ENCODE measurements at places on chromosomes 3 and 15.
A peak's percentile ranks its signal among the peaks of the same experiment; 100 is the strongest.

- no peak for DNase-seq
These were observed 17.7 kb upstream of the AP4E1 start for GRCh38 chr15:50890751-50891150.

GRCh38 chr3:109114746-109115145 lies 3.2 kb downstream of the MORC1 start:
- DNase-seq, result no peak

GRCh38 chr15:70701891-70702568 lies 61.3 kb downstream of the UACA start:
- DNase-seq, result peak; percentile 77

- no peak for DNase-seq
These were observed 58.2 kb downstream of the TRPM7 start for GRCh38 chr15:50628421-50628820.

DNA sequence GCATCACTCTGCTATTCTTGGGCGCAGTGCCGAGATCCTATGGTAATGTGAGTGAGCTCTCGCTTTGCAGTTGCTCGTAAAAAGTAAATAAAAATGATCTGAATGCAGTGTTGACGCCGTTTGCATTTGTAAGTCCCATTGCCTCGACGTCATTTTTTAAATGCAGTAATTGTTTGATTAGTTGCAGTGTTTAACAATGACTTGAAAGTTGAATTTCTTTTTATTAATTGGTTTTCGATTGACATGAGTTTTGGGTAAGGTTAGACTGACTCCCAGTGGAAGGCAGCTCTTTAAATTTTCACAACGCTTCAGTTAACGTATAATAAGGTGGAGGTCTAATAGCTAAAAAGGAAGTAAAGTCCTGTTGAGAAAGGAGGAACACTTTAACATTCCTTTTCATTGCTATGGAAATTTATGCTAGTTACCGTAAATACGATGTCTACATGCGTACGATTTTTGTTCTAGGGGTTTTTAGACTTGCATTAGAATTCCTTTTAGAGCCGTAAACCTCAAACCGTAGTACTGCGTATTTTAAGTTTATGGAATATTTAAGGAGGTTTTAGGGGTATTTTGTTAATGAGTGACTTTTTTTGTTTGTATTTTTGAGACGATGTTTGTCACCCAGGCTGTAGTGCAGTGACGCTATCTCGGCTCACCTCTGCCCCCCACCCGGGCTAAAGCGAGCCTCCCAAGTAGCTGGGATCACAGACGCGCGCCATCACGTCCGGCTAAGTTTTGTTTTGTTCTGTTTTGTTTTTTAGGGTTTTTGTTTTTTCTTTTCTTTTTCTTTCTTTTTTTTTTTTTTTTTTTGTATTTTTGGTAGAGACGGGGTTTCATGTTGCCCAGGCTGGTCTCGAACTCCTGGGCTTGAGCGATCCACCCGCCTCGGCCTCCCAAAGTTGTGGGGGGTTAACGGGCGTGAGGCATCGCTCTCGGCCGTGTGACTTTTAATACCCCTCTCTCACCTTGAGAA lies 1.4 kb downstream of the MORF4L1 start:
- peak; percentile 6 for DNase-seq

- DNase-seq, result no peak
These were observed 15.5 kb upstream of the LYZL4 start for GRCh38 chr3:42425736-42426407.

Measured in astrocyte (in vitro differentiated cells and primary cell).